ENCODE measurements at places on chromosomes 12 and 14.

- DNase-seq, result no peak
Observed at GRCh38 chr12:104638218-104638850, 181.6 kb downstream of the CHST11 start.

GRCh38 chr14:73787486-73788316 is 63.9 kb upstream of the PTGR2 start:
- no peak for DNase-seq

DNA sequence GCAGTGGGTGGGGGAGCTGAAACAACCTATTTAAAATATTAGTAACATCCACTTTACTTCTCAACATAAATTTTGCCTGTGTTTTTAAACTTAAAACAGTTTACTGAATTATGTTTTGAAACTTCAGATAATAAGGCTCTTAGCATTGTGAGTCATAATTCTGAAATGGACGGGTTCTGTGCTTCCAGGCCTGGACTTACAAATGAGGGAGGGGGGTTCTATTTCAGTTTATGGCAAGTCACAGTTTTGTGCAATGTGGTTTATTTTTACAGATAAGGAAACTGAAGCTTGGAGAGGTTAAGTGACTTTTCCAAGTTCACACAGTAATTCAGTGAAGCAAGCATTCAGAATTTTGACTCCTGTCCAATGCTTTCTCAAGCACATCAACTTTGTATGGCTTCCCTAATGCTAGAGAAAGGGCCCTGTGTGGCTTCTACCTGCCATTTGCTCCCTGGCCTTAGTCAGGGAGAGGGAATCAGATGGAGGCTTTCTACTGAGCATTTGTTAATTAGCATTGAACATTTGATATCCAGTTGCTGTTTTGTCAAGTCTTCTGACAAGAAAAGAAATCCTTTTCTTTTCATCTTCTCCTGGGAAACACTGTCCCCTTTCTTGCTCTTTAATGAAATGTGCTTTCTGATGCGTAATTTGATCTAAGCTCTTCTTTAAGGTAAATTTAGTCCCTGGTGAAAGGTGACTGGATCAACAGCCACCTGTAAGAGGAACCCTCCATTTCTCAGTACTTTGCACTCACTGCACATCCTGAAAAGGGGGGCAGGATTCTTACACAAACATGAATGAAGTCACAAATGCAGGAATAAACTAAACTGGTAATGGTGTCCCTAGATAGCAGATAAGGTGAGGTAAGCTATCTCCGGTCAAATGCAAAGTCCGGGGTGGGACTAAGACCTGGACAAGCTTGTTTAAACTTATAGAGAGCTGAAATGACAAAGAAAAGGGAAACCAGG is 2.5 kb upstream of the SALL2 start:
- no peak for DNase-seq

GRCh38 chr14:81170829-81171195 is 49.9 kb downstream of the GTF2A1 start:
- DNase-seq, result no peak

GRCh38 chr12:45458238-45458637 is 242.3 kb downstream of the ANO6 start:
- no peak for DNase-seq
